ENCODE measurements at places on chromosomes 3 and 15.

GRCh38 chr3:143693506-143693905 lies 154.8 kb downstream of the SLC9A9 start:
- DNase-seq, result no peak

GRCh38 chr15:74906067-74906449 lies 593 bp downstream of the FAM219B start:
- DNase-seq, result no peak

DNA sequence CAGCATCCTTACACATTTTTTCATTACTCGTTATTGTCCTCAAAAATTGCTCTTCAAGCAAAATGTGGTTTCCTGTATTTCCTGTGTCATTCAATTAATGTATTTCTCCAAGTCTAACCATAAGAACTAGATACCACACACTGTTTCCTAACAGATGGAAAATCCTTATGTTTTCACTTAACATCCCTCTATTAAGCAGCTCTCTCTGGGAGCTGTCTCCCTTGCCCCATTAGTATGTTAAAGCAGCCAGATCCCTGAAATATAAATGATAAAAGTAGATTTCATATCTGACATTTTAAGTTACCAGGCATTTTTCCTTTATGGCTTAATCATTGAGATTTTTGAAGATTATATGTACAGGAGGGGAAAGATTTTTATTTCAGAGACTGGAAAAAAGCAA lies 15.9 kb downstream of the PFN2 start:
- DNase-seq, result no peak

DNA sequence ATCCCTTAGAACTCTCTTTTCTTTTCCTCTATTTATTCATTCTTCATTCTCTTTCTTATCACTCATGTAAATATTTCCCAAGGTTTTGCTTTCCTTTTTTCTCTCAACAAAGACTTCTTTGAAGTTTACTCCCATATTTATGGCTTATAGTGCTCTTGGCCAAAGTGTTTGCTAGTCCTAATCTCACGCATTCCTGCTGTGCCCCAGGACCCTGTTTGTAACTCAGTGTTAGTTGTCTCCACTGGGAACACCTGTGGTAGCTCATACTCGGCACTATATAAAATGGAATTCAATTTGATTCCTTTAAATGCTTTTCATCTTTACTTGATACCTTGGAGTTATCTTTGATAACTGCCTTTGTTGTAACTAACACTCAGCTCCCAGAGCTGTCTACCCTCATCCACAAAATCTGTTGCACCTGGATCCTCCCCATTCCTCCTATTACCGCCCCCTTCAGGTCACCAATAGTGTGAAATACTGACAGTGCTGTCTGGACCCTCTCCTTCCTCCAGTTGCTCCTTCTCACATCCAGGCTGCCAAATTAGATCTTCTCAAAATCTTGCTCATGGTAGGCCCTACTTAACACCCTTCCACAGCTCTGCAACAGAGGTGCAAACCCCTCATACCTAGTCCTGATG lies 76.8 kb downstream of the TIGIT start:
- no peak for DNase-seq

DNA sequence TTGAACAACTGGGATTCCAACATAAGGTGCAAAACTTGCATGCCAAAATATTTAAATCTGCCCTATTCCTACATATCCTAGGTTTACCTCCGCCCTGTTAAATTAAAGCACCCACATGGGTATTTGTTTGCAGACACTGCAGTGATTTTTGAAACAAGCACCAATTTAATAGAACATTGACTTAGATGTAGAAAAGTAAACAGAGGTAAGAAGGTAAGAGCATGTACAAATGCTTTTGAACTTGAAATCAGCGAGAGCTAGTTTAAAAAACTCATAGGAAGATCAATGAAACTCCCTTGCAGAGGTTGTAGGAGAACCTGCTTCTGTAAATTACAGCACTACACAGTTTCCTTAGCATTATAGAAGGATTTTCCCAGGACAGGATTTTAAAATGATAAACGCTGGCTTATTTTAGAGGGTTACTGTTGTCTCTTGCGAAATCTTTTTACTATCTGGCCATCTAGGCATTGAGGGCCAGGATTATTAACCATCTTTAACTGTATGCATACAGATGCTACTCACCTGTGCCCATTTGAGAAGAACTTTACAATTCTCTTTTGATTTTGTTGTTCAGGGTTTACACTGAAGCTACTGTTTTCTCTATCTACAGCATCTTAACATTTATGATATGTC lies 284.8 kb downstream of the FEZF2 start:
- no peak for DNase-seq

DNA sequence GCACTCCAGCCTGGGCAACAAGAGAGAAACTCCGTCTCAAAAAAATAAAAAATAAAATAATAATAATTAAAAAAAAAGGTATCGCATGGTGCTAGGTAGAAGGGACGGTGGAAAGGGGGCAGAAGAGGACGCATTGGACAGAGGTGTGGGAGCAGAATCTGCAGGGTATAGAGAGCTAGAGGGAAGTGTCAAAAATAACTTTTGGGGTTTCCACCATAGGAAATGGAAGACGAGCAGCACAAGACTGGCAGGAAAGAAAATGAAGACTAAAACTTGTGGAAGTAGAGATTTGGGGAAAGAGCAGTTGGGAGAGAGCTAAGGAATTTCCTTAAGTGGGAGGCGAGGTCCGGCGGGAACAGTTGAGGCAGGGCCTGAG lies 585 bp upstream of the MKRN2 start:
- DNase-seq, result no peak

GRCh38 chr3:52784931-52785590 lies 7.7 kb downstream of the ITIH1 start:
- DNase-seq, result no peak

DNA sequence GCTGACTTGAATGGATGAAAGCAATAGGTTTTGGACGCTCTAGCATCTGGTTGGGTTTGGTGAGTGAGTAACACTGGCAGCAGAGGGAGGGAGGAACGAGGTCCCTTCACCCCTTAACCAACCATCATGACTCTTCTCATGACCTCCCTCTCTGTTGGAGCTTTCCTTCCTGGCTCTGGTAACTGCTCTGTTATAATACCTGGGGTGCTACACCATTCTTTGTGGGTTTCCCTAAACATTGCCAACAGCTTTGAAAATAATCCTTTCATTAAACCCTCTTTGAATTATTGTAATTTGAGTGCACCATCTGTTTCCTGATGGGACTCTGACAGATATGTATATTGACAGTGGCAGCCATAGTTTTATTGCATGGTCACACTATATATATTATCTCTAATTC lies 146.2 kb upstream of the PTPRG start:
- DNase-seq, result no peak

GRCh38 chr3:116423374-116423773 lies 21.9 kb downstream of the LSAMP start:
- DNase-seq, result no peak

GRCh38 chr15:32936283-32936918 lies 218.6 kb downstream of the GREM1 start:
- DNase-seq, result peak; percentile 24

GRCh38 chr15:99181545-99181971 lies 67.8 kb downstream of the TTC23 start:
- DNase-seq, result no peak

DNA sequence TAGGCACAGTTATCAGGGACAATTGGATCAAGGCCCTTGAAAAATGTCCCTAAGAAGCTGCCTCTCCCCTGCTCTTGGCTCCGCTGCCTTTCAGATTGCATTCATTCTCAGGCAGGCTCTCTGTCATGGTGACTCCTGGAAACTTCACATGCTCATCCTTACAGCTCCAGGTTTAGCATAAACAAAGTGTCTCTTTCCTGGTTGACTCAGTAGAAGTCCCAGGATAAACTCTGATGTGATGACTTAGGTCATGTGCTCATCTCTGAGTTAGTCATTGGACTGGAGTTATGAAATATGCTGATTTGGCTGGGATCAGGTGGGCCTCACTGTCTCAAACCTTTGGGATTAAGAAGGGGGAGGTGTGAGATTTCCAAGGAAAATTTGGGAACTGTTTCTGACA lies 243.8 kb downstream of the ZNF621 start:
- DNase-seq, result no peak

- no peak for DNase-seq
Observed at GRCh38 chr3:133576169-133576568, 2.7 kb downstream of the CDV3 start.

DNA sequence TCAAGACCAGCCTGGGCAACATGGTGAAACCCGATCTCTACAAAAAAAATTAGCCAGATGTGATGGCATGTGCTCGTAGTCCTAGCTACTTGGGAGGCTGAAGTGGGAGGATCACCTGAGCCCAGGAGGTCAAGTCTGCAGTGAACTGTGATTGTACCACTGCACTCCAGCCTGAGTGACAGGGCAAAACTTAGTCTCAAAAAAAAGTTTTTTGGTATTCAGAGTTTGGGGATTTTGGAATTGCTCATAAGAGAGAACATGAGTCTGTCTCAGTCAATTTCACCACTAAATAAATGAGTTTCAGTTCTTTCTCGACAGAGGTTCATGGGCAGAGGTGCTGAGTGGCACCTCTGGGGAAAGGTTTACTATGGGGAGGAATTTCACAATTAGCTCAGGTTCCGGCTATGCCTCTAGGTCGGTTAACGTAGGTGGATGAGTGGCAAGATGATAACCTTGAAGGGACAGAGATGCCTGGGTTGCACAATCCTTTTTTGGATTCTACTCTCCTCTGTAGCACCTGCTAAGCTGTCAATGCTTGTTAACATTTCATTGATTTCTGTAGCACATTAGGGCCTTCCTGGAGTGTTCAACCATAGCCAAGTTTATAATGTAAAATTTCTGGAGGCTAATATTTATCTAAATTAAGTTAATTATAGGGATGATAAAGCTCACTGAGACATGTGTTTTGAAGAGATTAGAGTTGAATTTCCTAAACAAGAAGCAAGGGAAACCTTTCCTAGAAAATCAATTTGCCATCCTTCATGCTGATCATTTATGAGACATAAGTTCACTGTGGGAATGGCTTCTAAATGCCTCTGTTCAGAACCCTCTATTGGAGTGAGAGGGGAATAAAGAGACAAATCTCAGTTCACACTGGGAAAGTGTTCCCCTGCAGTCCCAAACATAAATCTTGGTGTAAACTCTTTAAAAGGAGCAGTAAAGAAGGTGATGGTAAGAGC lies 37.4 kb upstream of the DCP1A start:
- DNase-seq, result no peak

DNA sequence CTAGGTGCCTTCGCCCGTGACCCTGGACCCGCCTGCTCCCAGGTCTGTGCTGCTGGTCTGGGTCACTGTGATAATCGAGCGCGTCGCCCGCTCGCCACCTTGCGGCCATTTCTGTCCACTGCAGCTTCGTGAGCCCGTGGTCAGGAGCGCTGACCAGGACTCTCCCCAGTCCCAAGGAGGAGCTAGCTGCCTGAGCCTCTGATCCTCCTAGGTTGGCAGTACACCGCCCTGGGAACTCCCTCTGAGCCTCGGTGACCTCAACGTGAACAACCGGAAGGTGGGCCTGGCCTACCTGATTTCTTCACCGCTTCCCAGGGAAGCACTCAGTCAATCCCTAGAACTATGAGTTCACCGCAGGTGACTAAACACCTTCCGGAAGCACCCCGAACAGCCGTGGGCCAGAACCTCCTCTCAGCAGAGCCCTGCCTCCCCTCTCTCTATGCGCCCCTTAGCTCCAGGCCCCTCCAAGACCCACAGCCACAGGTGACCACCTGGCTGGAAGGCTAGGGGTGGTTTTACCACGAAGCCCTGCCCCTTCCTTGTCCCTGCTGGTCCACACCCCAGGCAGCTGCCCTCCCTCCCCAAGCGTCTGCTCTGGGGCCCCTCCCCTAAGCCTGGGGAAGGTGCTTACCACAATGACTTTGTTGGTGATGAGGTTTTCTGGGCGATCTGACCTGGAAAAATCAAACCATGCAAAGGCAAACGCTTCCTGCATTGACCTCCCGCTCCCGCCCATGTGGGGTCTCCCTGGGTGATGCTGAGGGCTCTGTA lies 9.7 kb downstream of the PLA2G4D start:
- DNase-seq, result peak; percentile 49

DNA sequence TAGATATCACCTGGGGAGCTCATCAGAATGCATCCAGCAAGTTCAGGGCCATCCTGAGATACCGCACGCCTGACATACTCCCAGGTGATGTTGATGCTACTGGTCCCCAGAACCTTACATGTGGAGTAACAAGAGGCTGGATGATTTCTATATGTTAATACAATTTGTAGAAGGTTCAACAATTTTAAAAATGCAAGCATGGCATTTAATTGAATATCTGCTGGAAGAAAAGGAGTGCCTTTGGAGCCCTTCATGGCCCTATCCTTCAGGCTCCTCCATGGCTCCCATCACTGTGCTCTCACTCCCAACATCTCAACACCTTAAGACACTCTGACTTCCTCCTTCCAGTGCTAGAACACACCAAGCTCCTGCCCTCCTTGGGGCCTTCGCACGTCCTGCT lies 36.6 kb downstream of the LMCD1 start:
- DNase-seq, result no peak

- DNase-seq, result peak; percentile 51
Observed at GRCh38 chr3:66276705-66277274, 56.0 kb downstream of the SLC25A26 start.

- no peak for DNase-seq
Observed at GRCh38 chr3:170364965-170365364, 7.5 kb downstream of the SKIL start.

GRCh38 chr3:160400030-160400701 lies 716 bp downstream of the SMC4 start:
- peak; percentile 50 for DNase-seq

GRCh38 chr15:90638201-90638691 lies 78.9 kb upstream of the BLM start:
- DNase-seq, result no peak

DNA sequence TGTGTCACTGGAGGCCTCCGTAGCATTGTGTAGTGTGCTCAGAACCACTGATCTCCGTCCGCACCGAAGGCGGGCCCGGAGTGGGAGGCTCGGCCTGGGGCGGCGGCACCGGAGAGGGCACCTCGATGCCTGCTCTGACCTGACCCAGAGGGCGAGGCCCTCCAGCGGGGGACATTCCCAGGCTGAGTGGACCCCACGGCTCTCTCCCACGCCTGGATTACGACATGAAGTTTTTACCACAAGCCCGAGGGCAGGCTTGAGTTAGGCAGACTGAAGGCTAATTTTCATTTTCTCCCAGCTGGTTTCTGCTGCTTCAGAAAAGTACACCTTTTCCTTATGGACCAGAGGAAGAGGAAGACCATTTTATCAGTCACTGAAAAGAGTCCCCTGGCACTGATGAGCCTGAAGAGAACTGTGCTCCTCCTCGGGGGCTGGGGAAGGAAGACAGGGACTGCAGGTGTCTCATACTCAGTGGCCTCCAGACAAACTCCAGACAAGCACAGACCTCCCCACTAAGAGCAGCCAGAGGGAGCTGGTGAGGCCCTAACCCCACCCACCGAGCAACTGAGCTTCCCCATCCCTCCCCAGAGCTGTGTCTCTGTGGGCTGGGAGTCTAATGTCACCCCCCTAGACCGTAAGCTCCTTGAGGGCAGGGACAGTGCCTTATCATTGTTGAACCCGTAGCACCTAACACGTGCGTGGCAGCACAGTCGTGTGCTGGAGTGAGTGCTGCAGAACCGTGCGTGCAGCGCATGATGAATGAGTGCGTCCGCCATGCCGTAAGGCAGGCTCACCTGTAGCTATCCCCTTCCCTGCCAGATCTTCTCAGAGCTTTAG lies 74.5 kb upstream of the BLM start:
- no peak for DNase-seq

Data from SJSA1 (cell line).